Fibroblast of lung (primary cell): ENCODE measurements at places on chromosomes 1 and 21. TPM values are rescaled to one million over a fixed set of nuclear protein-coding genes. Genes with fewer than 3 reads are reported as not detected.

DNA sequence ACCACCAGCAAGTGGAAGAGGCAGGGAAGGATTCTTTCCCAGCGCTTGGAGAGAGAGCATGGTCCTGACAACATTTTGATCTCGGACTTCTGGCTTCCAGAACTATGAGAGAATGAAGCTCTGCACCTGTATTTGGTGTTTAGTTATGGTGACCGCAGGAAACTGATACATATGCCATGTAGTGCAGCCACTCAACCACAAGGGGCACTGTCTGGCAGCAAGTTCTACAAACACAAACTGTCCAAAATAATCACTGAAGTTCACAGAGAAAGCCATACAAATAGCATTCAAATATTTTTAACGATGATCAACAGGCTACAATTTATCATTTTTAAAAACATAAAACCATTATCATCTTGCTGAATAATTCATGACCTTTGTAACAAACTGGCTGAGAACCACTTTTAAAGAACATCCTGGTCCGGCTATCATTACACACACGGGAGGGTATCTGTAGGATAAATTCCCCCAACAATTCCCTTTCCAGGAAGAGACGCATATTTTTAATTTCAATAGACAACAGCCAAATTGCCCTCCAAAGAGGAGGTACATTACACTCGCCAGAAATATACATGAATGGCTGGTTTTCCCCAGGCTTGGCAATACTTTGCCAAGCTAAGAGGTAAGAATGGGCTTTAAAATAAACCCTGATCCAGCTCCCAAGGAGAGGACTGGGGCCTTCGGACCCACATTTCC, 9.2 kb upstream of the CBR3 start:
- H3K27me3 ChIP-seq, result no peaks in the 10 kb centered on the region
- H3K4me1 ChIP-seq, result peaks cover 3% of the 10 kb centered on the region
- H3K36me3 ChIP-seq, result no peaks in the 10 kb centered on the region
- peak; percentile 60 for DNase-seq
- no peak overlapping the region for H3K4me3 ChIP-seq
- H3K27ac ChIP-seq, result no peak overlapping the region

DNA sequence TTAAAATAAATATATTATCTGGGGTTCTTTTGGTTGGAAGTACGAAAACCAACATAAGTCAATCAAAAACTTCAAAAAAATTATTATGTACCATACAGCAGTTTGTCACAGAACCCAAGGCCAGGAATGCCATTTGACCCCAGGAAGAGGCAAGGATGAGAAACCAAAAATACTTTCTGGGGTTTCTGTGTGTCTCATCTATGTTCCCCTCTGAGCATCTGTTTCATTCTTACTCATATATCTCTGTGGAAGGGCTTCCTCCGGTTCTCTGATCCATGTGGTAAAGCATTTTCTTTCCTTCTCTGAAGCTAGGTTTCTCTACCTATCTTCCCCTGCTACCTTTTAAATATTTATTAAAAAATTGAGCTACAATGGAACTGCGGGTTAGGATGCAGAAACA, 9.8 kb upstream of the FCRL1 start:
- no peak for DNase-seq
- H3K4me3 ChIP-seq, result no peak overlapping the region
- no peaks in the 10 kb centered on the region for H3K27me3 ChIP-seq

- H3K4me1 ChIP-seq, result no peaks in the 10 kb centered on the region
- H3K36me3 ChIP-seq, result no peaks in the 10 kb centered on the region
- H3K27me3 ChIP-seq, result no peaks in the 10 kb centered on the region
- peak within 1 kb of the TSS; percentile 20 for H3K27ac ChIP-seq
- peak within 1 kb of the TSS; percentile 36 for H3K4me3 ChIP-seq
These were observed at the start of gene CTSS for GRCh38 chr1:150765296-150765976. Gene CTSS (minus strand): TSS chr1:150765778. CDS start chr1:150764763, 1,015 bp downstream.

GRCh38 chr1:173253046-173253445, 45.9 kb upstream of the TNFSF4 start:
- no peak overlapping the region for H3K4me3 ChIP-seq
- no peaks in the 10 kb centered on the region for H3K27me3 ChIP-seq
- no peaks in the 10 kb centered on the region for H3K36me3 ChIP-seq
- DNase-seq, result peak; percentile 84

GRCh38 chr21:44557491-44558328, 885 bp downstream of the KRTAP10-3 start:
- H3K27ac ChIP-seq, result no peak overlapping the region
- H3K4me3 ChIP-seq, result no peak overlapping the region
- no peaks in the 10 kb centered on the region for H3K27me3 ChIP-seq
- no peak for DNase-seq

GRCh38 chr1:3626025-3626424, 1.2 kb downstream of the TPRG1L start:
- H3K27me3 ChIP-seq, result no peaks in the 10 kb centered on the region
- no peak overlapping the region for H3K27ac ChIP-seq
- DNase-seq, result no peak
- peaks cover 4% of the 10 kb centered on the region for H3K4me1 ChIP-seq

GRCh38 chr1:59309795-59310548, 13.1 kb downstream of the FGGY start:
- no peak overlapping the region for H3K4me3 ChIP-seq
- H3K36me3 ChIP-seq, result no peaks in the 10 kb centered on the region
- H3K27ac ChIP-seq, result no peak overlapping the region
- no peaks in the 10 kb centered on the region for H3K4me1 ChIP-seq
- DNase-seq, result no peak
- H3K27me3 ChIP-seq, result no peaks in the 10 kb centered on the region

DNA sequence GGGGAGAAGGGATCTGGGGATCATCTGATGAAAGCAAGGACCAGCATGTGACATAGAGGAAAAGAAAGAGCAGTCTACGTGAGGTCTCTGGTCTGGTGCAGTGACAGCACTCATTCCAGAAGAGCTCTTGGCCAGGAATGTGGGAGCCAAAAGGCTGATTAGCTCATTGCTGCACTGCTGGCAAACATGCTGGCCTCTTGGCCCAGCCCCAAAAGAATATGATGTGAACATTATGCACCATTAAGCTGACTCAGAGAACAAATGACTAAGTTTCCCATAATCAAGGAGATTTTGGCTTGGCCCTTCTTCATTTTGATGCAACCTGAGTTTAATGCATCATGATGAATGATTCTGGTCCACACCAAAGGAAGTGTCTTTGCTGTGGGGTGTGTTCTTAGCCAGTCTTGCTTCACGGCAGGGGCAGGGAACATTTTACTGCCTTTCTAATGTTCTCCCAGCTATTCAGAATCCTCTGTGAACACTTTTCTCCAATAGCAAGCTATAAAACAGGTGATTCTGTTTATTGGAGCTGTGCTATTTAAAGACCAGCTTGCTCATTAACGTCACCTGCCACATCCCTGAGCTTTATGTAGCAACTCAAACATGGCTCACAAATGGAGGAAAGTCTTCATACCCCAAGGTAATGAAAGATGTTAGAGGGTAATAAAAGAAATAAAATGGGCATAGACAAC, 55.1 kb downstream of the PCBP3 start:
- H3K4me3 ChIP-seq, result no peak overlapping the region
- no peaks in the 10 kb centered on the region for H3K36me3 ChIP-seq
- peaks cover 7% of the 10 kb centered on the region for H3K4me1 ChIP-seq
- H3K27me3 ChIP-seq, result no peaks in the 10 kb centered on the region

DNA sequence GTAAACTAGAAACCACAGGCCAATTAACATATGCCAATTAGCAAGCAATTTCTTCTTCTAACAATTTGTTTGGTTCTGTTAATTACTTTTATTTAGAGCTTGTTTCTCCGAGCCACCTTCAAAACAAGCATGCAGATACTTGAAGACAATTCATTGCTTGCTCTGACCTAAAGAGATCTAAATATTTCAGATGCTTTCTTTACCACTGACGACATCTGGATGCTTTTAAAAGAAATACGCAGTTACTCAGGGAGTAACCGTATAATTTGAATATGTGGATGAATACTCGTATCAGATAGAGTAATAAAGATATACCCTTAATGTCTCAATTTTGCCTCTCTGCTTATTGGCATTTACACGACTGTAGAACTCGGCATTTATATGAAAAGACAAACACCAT, 390.0 kb downstream of the DISC1 start:
- no peaks in the 10 kb centered on the region for H3K36me3 ChIP-seq
- H3K4me3 ChIP-seq, result no peak overlapping the region
- peak; percentile 40 for DNase-seq
- no peaks in the 10 kb centered on the region for H3K27me3 ChIP-seq
- H3K27ac ChIP-seq, result no peak overlapping the region

DNA sequence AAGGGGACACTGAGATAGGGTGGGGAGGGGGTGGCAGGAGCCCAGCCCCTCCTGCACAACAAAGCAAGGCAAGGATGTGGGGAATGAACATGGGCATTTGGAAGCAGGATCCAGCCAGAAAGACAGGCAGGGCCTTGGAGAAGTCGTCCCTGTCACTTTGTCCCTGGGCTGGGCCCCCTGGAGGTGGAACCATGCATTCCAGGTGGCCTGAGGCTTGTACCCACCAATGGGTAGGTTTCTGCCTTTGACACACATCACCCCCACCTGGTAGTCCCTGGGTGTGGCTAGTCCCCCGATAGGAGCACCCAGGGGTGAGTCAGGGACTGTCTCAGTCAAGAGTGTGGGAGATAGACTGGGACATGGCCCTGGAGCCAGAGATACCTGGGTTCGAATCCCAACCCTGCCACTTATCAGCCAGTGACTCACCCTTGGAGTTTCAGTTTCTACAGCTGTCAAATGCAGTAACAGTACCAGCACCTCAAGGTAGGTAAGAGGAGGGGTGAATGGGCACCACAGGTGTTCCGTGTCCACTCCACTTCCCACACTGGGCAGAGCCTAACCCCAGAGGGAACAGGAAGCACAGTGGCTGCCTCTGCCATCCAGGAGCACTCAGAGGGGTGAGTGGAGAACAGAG, 10.0 kb downstream of the PLA2G2D start:
- no peaks in the 10 kb centered on the region for H3K36me3 ChIP-seq
- H3K27me3 ChIP-seq, result no peaks in the 10 kb centered on the region
- H3K4me3 ChIP-seq, result no peak overlapping the region
- H3K4me1 ChIP-seq, result no peaks in the 10 kb centered on the region

DNA sequence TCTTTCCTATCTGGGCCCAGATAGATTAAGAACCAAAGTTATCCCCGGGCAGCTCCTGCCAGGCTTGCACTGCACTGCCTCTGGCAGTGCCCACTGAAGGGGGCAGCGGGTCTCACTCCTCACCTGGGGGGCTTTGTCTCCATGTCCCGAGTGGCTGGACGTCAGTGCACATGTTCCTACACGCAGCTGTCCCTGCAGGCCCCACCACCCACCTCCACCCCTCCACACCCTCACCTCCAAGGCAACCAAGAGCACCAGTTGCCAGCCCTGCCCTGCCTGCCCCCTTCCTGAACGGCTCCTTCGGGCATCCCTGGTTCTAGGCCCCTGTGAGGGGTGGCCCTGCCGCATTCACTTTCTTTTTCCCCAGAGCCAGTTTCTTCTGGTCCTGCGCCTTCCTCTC, 147.2 kb downstream of the PEX14 start:
- no peaks in the 10 kb centered on the region for H3K27me3 ChIP-seq
- H3K36me3 ChIP-seq, result peaks cover 1% of the 10 kb centered on the region
- H3K4me1 ChIP-seq, result no peaks in the 10 kb centered on the region
- no peak overlapping the region for H3K27ac ChIP-seq
- no peak overlapping the region for H3K4me3 ChIP-seq

GRCh38 chr1:95057351-95057750, 15.4 kb downstream of the ALG14 start:
- H3K4me3 ChIP-seq, result no peak overlapping the region
- H3K27ac ChIP-seq, result no peak overlapping the region
- no peaks in the 10 kb centered on the region for H3K4me1 ChIP-seq
- H3K36me3 ChIP-seq, result peaks cover under 1% of the 10 kb centered on the region
- DNase-seq, result no peak
- H3K27me3 ChIP-seq, result no peaks in the 10 kb centered on the region

DNA sequence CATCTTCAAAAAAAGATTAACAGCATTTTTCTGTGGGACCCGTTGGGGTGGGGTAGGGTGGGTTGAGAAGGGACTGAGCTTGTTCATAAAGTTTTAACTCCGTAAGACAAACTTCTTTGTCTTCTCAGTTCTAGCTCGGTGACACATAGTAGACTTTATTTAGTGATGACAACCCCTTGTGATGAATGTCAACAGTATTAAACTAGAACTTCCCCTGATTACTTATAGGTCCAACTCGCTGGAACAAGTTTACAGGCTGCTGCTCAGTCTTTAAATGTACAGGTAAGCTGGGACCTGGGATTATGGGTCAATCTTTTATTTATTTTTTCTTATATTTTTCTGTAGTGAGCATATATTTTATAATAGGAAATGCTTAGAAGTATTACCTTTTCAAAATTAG, 148.4 kb downstream of the CD247 start:
- no peaks in the 10 kb centered on the region for H3K36me3 ChIP-seq
- no peak overlapping the region for H3K4me3 ChIP-seq
- H3K27ac ChIP-seq, result no peak overlapping the region
- DNase-seq, result no peak

- no peaks in the 10 kb centered on the region for H3K4me1 ChIP-seq
- H3K4me3 ChIP-seq, result no peak overlapping the region
- H3K36me3 ChIP-seq, result no peaks in the 10 kb centered on the region
- DNase-seq, result peak; percentile 19
These were observed 239.0 kb downstream of the USH2A start for GRCh38 chr1:216184126-216184680.

DNA sequence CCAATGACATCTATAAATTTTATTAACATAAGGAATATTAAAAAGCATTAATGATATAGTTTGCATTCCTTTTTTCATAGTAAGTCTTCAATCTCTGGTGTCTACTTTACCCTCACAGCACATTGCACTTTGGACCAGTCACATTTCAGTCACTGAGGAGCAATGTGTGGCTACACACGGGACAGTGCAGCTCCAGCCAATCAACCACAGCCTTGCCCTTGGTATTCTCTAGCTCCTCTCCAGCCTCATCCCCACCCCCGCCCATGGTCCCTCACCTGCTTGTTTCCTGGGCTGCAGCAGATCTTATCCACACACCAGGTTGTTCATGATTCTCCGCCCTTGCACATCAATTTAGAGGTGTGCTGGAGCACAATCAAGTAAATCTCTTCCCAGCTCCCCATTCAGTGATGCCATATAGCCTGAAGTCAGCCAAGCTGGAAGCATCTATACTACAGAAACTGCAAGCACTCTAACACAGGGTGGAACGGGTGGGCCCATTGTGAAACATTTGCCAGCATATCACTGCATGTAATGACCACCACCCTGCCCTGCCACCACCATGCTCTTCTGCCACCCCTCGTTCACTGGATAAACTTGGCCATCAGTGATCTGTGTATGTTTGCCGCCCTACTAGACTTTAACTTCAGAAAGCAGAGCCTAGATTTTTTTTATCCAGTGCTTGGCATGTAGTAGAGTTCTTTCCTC, 93.0 kb upstream of the SLC44A3 start:
- H3K27me3 ChIP-seq, result no peaks in the 10 kb centered on the region
- no peak for DNase-seq
- H3K27ac ChIP-seq, result peak overlapping the region; percentile 63
- H3K4me3 ChIP-seq, result no peak overlapping the region
- H3K4me1 ChIP-seq, result peaks cover 19% of the 10 kb centered on the region

Gene SAMD13
- total RNA-seq, result 1.3 and 2.5 TPM in 2 replicates

Gene IL20
- total RNA-seq, result not detected in 2 replicates

Gene CD5L
- total RNA-seq, result not detected in 2 replicates

Gene C1orf141
- not detected in 2 replicates for total RNA-seq

Gene SELP
- not detected in 2 replicates for total RNA-seq

Gene YIPF1
- total RNA-seq, result 31.3 and 39.8 TPM in 2 replicates

Gene EXTL1
- total RNA-seq, result 0.26 and 0.33 TPM in 2 replicates

Gene PTPRU
- total RNA-seq, result 25.8 and 27.0 TPM in 2 replicates

Gene AGRN
- total RNA-seq, result 38.3 and 50.9 TPM in 2 replicates

Gene NCMAP
- not detected in 2 replicates for total RNA-seq

Gene HAO2
- total RNA-seq, result not detected in 2 replicates

Gene OR2AK2
- not detected in 2 replicates for total RNA-seq

Gene LCE1E
- not detected in 2 replicates for total RNA-seq

Gene PADI2
- not detected in 2 replicates for total RNA-seq

Gene ARHGEF10L
- 13.1 and 24.3 TPM in 2 replicates for total RNA-seq

Gene ZNF695
- total RNA-seq, result 1.0 and 2.6 TPM in 2 replicates
